HEK293T (cell line): ENCODE measurements at places on chromosomes 16 and 17.
A peak's percentile ranks its signal among the peaks of the same experiment; 100 is the strongest.

- peak; percentile 74 for DNase-seq
Measured at GRCh38 chr17:67293251-67294203, 48.5 kb upstream of the HELZ start.

- DNase-seq = no peak
Measured at GRCh38 chr17:58046239-58047094, 36.8 kb upstream of the DYNLL2 start.

GRCh38 chr16:57407521-57408353, 3.2 kb downstream of the CCL17 start:
- no peak for DNase-seq

GRCh38 chr16:87806261-87806640, 40.5 kb upstream of the KLHDC4 start:
- no peak for DNase-seq
